ENCODE measurements at places on chromosomes 2 and 18.

- DNase-seq: no peak
Observed at GRCh38 chr2:225569995-225570394, 170.5 kb downstream of the NYAP2 start.

DNA sequence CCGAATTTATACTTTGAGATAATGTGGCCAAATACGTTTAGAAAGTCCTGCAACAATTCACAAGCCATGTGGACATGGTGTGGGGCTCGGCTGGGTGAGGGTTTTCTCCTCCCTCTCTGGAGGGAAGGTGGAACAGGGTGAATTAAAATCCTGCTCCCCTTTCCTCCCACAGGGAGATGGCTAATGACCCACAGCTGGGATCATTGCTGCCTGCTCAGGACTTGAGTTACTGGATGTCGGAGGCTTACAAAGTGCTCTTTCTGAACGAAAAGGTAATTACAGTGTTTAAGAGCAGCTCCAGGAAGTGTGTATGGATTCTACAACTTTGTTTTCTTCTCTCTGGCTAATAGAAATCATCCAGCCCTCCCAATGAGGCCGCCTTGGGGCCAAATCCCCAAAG, 97.9 kb upstream of the ALKAL2 start:
- no peak for DNase-seq

- DNase-seq: no peak
Observed at GRCh38 chr2:53173091-53173490, 594.5 kb upstream of the CHAC2 start.

- no peak for DNase-seq
Observed at GRCh38 chr18:35432565-35433001, 55.4 kb upstream of the ZNF396 start.

- DNase-seq: no peak
Observed at GRCh38 chr2:103002954-103003353, 241.1 kb downstream of the TMEM182 start.

DNA sequence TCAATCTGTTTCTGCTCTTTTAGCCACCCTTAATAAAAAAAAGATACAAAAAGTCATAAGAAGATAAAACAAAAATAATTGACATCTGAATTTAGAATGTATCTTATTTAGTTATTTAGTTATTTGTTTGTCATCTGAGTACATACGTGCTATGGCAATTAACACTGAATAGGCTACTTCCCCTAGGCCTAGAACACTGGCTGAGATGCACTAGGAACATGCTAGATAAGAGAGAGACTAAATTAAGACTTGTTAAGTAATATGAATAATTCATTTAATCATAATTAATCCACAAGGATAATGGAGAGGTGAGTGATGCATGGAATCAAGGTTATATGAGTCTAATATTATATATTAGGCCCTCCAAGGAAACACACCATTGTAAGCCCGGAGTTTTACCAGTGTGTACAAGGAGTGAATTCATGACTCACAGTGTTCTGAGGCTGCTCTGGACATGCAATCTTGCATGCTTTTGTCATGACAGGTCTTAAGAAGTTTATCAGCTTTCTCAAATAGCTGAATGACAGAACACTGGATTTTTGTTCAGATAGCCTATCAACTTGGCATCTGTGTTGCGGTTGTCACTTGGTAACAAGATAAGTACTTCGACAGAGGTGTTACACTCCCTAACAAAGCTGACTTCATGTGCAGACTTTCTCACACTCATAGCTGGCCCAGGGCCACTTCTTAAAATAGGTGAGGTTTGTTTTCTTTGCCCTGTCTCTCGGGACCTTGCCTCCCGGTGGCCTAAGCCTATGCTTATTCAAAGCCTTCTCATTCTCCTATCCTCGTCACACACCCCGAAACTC, 5.0 kb upstream of the SERPINB2 start:
- no peak for DNase-seq

- no peak for DNase-seq
Observed at GRCh38 chr2:20616341-20616871, 34.5 kb downstream of the HS1BP3 start.

DNA sequence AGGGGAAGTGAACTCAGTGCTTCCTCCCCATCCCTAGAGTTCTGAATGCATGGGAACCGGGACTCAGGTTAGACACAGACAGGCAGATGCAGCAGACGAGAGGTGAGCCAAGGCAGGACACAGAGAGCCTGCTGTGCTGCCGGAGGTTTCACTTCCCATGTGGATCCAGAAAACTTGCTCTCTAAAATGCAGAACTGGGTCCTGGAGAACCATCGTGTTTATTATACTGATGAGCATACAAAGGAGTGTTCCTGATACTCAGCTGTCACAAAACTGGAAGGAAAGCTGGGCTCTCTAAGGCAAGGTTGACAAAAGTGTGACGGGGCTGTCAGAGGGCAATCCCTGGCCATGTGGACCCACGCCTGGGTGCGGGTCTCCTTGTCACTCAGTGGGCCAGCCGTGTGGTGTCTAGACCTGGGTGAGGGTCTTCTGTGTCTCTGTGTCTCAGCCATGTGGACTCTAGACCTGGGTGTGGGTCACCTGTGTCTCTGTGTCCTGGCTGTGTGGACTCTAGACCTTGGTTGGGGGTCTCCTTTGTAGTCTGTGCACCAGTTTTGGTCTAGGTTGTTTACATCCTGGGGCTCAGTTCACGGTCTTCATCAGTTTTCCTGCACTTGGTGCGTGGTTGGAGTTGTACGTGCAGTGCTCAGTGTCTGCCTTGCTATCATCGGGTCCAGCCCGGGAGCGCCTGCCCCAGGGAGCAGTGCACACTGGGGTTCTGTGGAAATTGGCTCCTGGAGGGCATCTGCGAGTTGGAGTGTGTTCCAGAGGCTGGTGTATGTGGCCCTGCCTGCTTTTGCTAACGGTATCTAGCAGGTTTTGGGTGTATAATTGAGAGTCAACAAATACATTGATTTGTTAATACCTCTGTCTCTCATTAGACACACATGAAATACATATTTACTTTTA, 141.1 kb downstream of the ATP9B start:
- DNase-seq: no peak

DNA sequence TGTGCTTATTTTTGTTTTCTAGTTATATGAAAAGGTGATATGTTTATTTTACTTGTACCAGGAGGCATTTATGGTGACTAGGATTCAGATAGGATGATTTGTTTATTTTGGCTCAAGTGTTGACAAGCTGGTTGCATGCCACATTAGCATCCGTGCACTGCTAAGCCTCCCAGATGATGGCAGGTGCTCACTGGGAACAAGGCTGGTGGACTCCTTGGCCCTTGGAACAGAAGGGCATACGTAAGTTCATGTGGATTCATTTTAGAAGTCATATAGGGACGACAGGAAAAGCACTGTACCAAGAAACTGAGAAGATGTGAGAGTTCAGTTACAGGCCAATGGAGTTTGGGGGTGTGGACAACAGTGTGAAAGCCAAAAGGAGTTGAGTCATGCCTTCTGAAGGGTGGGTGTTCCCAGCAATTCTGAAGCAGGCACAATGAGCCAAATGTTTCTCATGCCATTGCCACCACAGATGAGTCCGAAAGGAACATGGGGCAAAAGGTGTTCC, 166.2 kb downstream of the PHLPP1 start:
- no peak for DNase-seq

- DNase-seq: no peak
Observed at GRCh38 chr2:64063924-64064331, 44.7 kb upstream of the VPS54 start.

GRCh38 chr2:71922091-71922490, 225.6 kb downstream of the CYP26B1 start:
- no peak for DNase-seq

DNA sequence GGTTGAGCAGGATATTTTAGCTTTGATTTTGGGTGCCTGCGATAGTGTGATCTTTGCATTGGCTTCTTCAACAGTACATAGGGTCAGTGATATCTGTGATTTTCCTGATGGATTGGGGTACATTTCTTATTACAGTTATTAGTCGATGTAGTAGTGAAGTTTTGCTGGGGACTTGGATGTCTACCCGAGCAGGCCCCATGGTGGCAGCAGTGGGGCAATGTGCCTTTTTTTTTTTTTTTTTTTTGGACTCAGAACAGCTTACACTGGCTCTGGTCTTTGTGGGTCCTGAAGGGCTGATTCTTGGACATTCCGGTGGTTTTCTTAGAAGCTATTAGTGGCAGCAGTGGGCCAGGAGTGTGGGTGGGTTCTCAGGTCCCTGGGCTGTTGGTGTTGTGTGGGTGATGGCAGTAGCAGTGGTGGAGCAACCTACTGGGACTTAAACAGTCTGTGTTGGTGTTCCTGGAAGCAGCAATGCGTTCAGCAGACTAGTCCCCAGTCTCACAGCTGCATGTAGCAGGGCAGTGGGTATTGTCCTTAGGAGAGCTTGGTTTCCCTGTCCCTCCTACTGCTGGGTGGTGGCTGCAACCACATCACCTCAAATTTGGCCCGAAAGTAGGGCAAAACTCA, 53.7 kb upstream of the SLC4A10 start:
- DNase-seq: no peak

DNA sequence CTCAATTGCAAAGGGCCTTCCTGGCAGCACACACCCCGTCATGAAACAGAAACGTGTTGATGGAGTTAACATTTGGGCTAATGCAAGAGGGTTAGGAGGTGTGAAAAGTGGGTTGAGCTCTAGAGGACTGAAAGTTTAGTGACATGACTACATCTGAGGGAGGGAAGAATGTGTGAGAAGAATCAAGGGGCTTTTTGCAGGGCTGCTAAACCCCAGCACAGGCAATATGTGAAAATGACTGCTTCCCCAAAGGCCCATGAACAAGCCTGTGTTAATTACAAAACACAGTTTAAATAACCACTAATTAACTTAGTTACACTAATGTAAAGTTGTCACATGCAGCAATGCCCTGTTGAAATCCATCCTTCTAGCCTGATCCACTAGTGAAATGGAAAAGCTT, 63.4 kb upstream of the PEX13 start:
- DNase-seq: no peak

- no peak for DNase-seq
Observed at GRCh38 chr2:240986787-240987411, 11.5 kb upstream of the SNED1 start.
